Eye (tissue), 1 donor: ENCODE measurements at places on chromosomes 3 and 15.
A peak's percentile ranks its signal among the peaks of the same experiment; 100 is the strongest.

DNA sequence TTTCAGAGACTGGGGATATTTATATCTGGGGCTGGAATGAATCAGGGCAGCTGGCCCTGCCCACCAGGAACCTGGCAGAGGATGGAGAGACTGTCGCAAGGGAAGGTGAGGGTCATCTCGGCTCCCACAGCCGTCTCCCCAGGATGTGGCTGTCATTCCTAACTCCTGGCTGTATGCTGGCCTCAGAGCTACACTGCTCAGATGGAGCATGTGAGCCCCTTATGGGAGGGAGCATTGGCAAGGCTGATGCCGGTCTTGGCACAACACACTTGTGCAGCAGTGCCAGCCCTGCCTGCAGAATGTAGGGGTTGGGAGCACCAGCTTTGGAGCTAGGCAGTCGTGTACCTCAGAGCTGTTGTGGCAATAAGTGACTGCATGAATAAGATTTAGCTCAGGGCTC, 5.2 kb downstream of the RCCD1 start:
- no peak for DNase-seq

DNA sequence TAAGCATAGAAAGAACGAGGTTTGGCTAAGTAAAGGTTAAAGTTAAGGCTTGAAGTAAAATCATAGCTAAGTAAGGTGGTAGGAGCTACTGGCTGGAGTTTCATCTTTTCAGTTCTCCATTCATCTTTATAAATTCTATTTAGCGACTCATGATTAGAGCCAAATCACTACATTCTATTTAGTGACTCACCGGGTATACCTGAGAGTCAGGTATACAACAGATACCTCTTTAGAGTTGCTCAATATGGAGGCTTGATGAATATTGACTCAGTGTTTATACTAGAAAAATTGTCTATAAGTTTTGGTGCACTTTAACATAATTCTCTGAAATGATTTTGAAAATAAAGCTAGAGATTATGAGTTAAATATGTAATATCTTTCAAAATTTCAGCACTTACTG, 328.8 kb upstream of the GRM7 start:
- no peak for DNase-seq

DNA sequence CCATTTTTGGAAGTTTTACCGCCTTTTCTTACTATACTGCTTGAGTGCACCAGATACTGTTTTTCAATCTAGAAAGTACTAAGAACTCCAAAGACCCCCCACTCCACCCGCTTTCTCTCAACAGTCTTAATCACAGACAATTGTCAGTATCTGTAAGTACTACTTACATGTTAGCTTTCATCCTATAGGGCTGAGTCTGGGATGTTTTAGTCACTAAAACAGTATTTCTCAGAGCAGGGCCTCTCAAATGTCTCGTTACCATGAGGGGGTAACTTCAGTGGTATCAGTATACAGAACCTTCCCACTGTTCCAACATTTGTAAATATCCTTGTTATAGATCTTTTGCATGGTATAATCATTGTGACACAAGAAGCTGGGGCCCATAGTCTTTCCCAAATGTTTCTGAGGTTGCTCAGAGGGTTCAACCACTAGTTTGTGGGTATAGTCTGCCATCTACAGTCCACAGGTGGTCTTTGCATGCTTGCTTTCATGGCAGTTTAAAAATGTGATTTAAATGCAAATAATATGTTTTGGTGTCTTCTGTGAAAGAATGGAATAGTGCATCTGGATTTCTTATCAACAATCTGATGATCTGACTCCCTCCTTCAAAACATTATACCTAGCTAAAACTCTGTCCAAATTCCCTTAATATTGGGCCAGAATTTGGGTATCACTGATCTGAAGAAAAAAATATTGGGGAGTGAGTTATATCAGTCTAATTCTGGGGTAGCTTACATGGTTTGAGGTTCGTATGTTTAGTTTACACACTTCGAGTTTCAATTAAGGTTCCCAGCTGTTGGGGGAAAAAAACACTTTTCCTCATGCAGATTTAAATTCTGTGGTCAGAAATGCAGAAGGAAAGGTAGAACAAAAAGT, 18.0 kb upstream of the DNAJC13 start:
- DNase-seq = peak; percentile 76

GRCh38 chr3:169594402-169594801, 69.1 kb downstream of the MECOM start:
- DNase-seq = no peak

- no peak for DNase-seq
Observed at GRCh38 chr3:122857019-122857418, 62.1 kb downstream of the SLC49A4 start.

- DNase-seq = no peak
Observed at GRCh38 chr15:39078026-39078425, 502.9 kb upstream of the THBS1 start.

- DNase-seq = no peak
Observed at GRCh38 chr15:69515508-69515907, 62.9 kb downstream of the RPLP1 start.

GRCh38 chr15:62277816-62278394, 112.8 kb upstream of the C2CD4B start:
- DNase-seq = no peak

GRCh38 chr3:107524326-107524840, 1.6 kb downstream of the BBX start:
- DNase-seq = peak; percentile 84

- DNase-seq = no peak
Observed at GRCh38 chr15:69606144-69606543, 153.5 kb downstream of the RPLP1 start.

DNA sequence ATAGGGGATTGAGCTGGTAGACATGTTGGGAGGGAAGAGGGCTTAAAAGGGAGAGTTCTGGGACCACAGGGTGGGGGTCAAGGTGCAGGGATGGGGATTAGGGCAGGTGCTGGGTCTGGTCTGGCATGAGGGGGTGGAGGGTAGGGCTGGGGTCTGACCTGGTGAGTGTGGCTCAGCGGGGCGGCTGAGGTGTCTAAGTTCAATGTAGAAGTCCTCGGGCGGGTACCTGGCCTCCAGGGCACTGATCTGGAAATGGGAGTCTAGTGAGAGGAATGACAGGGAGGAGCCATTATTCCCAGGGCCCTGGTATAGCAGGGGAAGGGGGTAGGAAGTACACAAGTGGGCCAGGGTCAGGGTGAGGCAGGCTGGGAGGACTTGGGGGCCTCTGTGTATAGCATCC, 39.6 kb downstream of the RAB11A start:
- no peak for DNase-seq

GRCh38 chr15:81023483-81024264, 23.0 kb downstream of the TLNRD1 start:
- DNase-seq = peak; percentile 64

DNA sequence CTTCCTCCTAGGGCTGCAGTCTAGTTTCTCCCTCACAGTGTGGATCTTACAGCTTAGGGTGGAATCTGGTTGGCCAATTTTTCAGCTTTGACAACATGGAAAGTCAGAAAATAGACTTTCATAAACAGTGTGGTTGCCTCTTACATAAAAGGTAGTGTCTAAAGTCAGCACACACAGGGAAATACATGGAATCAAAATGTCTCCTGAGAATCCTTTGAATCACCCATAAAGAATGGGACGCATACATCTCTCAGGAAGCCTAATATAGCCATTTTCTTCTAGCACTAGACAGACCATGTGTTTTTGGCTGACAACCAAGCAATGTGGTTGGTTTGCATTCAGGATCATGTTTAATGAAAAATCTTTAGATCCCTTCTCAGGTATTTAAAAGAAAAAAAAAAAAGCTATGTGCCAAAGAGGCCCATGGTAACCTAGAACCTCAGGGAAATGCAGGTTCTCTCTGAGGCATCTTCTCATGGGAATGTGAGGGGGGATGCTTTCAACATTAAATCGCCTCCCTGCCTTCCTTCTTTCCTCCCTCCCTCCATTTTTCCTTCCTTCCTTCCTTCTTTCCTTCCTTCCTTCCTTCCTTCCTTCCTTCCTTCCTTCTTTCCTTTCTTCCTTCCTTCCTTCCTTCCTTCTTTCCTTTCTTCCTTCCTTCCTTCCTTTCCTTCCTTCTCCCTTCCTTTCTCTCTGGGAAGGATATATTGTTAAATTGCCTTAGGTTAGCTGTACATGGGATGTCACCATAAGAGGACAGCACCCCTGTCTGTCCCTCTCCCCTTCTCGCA, 34.3 kb upstream of the ZBTB38 start:
- no peak for DNase-seq

GRCh38 chr3:39108200-39108710, 775 bp downstream of the TTC21A start:
- DNase-seq = no peak

DNA sequence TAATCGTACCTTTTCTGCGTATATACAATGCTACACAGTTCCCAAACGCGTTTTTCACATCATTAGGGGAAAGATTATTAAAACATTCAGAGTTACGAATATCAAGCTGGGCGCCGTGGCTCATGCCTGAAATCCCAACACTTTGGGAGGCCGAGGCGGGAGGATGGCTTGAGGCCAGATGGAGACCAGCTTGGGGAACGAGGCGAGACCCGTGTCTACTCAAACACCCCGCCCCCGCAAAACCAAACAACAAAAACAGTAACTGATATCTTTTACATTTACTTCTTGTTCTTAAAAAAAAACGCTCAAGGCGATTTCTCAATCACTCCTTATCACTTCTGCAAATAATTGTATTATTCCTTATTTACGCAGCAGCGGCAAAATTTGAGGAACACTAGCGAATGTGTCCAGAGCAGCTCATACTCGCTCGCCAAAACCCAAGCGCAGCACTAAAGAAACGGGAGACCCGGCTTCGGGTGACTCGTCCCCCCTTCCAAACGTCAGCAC, 1.2 kb downstream of the ZBTB11 start:
- DNase-seq = no peak

- DNase-seq = peak; percentile 68
Observed at GRCh38 chr3:184381261-184382224, 1.7 kb downstream of the CHRD start.

DNA sequence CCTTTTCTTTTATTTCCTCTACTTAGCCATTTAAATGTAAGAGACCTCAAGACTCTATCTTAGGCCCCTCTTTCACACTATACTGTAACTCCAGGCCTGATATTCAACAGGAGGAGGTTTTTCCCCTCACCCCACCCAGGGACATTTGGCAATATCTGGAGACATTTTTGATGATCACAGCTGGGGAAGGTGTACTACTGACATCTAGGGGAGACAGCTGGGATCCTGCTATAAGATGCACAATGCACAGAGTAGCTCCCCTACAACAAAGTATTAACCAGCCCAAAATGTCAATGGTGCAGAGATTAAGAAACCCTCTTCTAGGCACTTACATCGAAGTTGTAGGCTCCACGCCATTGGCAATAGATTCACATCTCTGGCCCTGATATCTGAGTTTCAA, 517.5 kb upstream of the UBE2E2 start:
- DNase-seq = no peak

- DNase-seq = no peak
Observed at GRCh38 chr3:60399292-60399691, 852.0 kb downstream of the FHIT start.

GRCh38 chr3:48820612-48821324, 26.9 kb downstream of the PRKAR2A start:
- DNase-seq = no peak

DNA sequence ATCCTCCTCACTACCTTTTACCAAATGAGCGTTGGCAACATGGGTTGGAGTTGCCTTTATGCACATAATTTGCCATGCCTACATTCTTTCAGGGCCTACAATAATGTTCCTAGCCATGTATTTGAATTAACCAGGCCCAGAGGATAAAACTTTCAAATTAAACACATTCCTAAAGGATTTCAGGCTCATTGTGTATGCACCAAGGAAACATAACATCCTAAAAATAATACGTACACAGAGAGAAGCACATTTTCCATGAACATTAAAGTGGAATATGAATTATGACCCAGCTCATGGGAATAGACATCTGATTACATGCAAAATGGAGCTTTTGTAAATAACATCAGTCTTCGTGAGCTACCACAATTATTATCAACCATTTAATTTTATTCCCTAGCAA, 203.3 kb downstream of the RORA start:
- no peak for DNase-seq

DNA sequence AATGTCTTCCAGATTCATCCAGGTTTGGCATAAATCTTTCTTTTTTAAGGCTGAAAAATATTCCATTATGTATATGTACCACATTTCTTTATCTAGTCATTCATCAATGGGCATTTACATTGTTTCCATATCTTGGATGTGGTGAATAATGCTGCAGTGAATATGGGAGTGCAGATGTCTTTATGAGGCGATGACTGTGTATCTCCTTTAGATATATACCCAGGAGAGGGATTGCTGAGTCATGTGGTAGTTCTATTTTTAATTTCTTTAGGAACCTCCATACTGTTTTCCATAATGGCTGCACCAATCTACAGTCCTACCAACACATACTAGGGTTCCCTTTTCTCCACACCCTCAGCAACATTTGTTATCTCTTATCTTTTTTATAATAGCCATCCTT, 96.3 kb downstream of the LRRC28 start:
- no peak for DNase-seq

DNA sequence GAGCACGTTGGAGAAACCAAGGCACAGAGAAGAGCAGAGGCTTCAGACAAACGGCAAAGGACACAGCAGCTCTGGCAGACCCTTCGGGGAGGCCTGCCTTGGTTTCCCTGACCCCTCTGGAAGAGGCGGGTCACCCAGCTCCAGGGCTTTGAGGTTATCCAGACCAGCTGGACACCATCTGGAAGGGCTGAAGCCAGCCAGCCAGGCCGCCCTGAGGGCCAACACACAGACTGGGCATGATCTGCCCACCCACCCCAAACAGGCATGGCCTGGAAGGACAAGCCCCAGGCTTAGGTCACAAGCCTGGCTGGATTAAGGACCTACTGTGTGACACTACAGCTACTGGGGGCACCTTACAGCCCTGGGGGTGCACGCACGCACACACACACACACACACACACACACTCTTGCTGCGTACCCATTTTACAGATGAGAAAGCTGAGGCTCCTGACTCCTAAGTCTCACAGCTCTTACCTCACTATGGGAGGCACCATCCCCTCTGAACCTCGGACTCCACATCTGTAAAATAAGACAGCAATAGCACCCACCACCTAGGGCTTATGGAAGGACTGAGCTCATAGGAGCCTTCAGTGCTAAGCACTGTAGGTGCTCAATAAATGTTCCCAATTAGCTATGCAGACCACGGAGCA, 10.8 kb downstream of the PLXND1 start:
- peak; percentile 43 for DNase-seq

GRCh38 chr3:141465221-141465620, 21.6 kb upstream of the RASA2 start:
- no peak for DNase-seq

GRCh38 chr3:50388016-50388719, 28.8 kb upstream of the TMEM115 start:
- DNase-seq = peak; percentile 87

- no peak for DNase-seq
Observed at GRCh38 chr3:156615592-156616173, 58.7 kb upstream of the TIPARP start.

DNA sequence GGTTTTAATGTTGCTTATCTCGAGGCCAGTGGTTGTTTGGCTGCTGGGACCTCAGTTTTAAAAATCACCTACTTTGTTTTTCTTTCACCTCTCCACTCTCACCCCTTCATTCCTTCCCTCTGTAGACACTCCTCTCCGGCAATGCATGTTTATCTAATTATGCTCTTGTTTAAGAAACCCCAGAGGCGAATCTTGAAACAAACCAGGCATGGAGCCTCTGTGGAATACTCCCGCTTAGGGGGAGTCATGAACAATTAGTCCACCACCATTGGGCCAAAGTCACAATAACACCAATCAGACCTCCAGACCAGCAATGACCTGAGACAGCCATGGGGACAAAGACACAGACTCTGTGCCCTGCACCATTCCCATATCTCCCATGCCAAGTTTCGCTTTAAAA, 53.3 kb downstream of the EFCAB12 start:
- no peak for DNase-seq

GRCh38 chr3:59771768-59772181, 722.0 kb upstream of the CFAP20DC start:
- no peak for DNase-seq
